ENCODE measurements at places on chromosomes 2 and 18. TPM values are rescaled to one million over a fixed set of nuclear protein-coding genes. Genes with fewer than 3 reads are reported as not detected.

RTKN gene
- total RNA-seq, result 25.4 TPM

AGXT gene
- total RNA-seq, result not detected

COL6A3 gene
- total RNA-seq, result 0.29 TPM

ARHGEF4 gene
- 7.8 TPM for total RNA-seq

CAMKMT gene
- total RNA-seq, result 5.1 TPM

IL1F10 gene
- not detected for total RNA-seq

PAIP2B gene
- total RNA-seq, result 0.33 TPM

TMEM169 gene
- total RNA-seq, result 0.33 TPM

INO80B gene
- total RNA-seq, result 48.3 TPM

ATP6V1B1 gene
- total RNA-seq, result 1.8 TPM

VIL1 gene
- total RNA-seq, result 0.27 TPM

CAB39 gene
- total RNA-seq, result 64.7 TPM

CNGA3 gene
- total RNA-seq, result 0.09 TPM

MC2R gene
- not detected for total RNA-seq

SPIRE1 gene
- 19.6 TPM for total RNA-seq

CD8B gene
- total RNA-seq, result not detected

IL1RL1 gene
- total RNA-seq, result 1.3 TPM

FBXO41 gene
- 4.4 TPM for total RNA-seq

GTF2A1L gene
- not detected for total RNA-seq

Data from A549 treated with dexamethasone at 1 μM for 4 hours (cell line).